ENCODE measurements at places on chromosomes 2 and 18.

DNA sequence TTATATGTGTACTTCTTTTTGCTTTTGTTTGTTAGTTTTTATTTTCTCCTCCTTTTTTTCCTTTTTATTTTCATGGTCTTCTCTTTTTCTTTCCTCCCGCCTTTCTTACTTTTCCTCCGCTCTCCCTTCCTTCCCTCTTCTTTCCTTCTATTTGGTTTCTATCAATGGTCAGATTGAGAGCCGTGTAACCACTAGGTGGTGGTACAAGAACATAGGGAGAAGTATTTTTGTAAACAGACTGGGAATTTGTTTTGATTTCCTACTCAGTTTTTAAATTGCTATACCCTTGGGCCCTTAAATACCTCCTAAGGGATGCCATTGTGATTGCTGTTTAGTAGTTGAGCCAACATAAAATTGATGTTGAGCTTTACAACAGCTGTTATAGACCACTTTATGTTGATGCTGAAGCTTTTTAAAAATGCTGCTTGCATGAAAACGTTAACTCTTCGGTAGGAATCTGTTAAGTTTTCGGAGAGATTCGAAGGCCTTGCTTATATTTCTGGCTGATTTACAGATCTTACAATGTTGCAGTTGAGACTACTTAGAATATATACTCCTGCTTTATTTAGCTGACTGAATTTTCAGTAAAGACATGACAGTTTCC, 124.2 kb downstream of the UBE2E3 start:
- DNase-seq = no peak

GRCh38 chr2:204665207-204665606, 119.9 kb downstream of the PARD3B start:
- no peak for DNase-seq

- no peak for DNase-seq
Observed at GRCh38 chr18:29012364-29012763, 835.4 kb upstream of the CDH2 start.

DNA sequence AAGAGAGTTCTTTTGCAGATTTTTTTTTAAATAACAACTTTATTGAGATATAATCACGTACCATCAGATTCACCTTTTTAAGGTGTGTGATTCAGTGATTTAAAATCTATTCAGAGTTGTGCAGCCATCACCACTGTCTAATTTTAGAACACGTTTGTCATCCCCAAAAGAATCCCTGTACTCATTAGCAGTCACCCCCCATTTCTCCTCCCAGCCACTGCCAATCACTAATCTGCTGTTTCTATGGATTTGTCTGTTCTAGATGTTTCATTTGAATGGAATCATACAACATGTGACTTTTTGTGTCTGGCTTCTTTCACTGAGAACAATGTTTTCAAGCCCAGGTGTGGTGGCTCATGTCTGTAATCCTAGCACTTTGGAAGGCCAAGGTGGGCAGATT, 55.4 kb upstream of the RAPH1 start:
- DNase-seq = no peak

DNA sequence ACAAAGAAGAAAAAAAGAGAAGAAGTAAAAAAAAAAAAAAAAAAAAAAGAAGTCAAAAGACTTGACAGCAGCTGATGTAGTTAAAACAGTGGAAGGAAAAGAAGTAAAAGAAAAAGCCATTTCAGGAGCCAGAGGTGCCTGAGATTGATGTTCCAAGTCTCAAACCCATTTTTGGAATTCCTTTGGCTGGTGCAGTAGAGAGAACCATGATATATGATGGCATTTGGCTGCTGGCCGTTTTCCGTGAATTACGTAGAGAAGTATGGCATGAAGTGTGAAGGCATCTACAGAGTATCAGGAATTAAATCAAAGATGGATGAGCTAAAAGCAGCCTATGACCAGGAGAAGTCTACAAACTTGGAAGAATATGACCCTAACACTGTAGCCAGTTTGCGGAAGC, 7.6 kb upstream of the CHST10 start:
- DNase-seq = no peak

DNA sequence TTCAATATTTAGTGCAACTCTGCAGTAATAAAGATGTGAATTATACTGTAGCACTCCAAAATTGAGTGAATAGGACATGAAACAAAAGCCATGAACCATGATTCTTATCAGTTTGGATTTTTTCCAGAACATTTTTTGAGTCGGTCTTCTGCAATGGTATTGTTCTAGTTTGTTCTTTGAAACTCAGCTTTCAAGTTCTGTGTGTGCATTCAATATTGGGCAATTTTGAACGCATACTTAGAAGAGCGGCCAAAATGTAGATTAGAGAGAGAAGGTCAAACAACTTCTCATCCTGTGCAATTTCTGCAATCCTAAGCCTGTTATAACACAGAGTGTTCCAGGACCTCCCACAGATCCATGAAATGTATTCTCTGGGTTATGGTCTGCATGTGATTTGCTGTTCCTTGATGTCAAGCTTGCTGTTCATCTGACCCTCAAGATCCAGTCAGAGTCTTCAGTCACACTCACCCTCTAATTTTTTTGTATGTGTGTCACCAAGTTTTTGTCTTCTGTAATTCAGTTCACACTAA, 48.3 kb downstream of the TSPYL6 start:
- DNase-seq = no peak

- DNase-seq = no peak
Observed at GRCh38 chr2:144654523-144654922, 134.6 kb upstream of the ZEB2 start.

DNA sequence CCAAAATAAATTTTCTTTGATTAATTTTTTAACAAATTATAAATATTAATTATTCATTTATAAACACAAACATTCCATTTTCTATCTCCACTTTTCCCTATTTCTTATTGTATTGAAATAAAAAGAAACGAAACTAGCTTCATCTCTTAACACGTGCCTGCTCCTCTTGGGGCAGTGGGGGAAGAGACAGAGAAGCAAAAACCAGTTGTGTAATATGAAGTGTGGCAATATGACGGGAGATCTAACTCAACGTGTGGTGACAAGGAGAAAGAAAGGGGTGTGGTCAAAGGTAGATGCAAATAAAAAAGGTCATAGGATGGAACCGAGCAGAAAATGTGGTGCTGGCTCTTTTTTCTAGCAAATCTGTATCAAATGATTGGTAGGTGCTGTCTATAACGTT, 106.9 kb upstream of the SLC8A1 start:
- DNase-seq = no peak

- DNase-seq = no peak
Observed at GRCh38 chr2:53508667-53509066, 258.9 kb upstream of the CHAC2 start.

- no peak for DNase-seq
Observed at GRCh38 chr2:19988600-19988999, 1.3 kb downstream of the WDR35 start.

DNA sequence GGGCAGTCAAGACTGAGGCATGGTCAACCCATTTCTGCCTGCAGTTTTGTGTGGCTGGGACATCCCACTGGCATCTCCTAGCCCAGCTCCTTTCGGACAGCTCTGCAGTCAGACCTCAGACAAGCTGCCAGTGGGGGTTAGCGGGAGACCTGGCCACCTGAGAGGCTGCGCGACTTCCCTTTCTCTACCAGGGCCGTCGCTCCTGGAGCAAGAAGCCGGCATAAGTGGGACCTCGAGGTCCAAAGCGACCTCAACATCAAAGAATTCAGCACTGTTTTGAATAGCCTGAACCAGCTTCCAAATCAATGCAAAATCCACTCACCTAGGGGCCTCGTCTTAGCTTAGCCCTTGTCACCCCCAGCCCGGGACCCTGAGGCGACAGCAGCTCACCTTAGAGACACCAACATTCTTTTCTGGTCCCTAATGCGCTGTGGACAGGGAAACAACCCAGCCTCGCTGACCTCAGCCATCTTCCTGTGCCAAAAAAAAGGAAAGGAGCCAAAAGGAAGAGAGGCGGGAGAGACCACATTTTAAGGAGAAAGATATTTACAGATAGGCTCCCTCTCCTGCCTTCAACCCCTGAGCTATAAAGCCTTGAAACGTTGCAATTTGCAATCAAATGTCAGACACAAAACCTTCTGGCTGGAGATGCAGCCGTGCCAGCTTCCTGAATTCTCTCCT, 81.2 kb downstream of the GFPT1 start:
- no peak for DNase-seq

Measured in stimulated activated CD8-positive, alpha-beta memory T cell treated with anti-CD3 and anti-CD28 coated beads, Interleukin-15, amount 100 ng/mL, for 48 hours (primary cell).